Heart left ventricle (tissue), 16 donors: ENCODE measurements at places on chromosomes 12 and 14.

DNA sequence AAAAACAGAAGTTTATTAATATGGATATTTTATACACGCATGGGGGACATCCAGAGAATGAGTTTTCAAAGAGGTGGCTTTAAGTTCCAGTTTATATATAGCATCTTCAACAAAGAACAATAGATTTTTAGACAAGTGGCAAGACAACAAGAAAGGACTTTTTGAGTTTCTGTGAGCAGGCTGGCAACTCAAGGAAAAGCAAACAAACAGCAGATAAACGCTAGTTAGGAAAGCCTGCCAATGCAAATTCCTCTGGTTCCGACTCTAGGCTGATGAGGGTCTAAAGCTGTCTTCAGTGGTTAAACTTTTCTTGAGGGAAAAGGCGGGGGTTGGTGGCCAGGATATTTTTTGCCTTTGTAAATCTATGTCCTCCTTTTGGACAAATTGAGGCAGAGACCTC, 78.4 kb upstream of the EEA1 start:
- no peak for DNase-seq

DNA sequence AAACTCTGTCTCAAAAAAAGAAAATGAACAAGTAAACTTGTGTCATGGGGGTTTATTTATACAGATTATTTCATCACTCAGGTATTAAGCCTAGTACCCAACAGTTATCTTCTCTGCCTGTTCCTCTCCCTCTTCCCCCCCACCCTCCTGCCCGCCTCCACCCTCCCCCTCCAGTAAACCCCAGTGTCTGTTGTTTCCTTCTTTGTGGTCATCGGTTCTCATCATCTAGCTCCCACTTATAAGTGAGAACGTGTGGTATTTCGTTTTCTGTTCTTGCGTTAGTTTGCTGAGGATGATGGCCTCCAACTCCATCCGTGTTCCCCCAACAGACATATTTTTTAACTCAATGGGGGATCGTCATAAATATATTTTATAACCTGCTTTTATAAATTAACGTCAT, 12.3 kb downstream of the IL31 start:
- no peak for DNase-seq

- no peak for DNase-seq
Measured at GRCh38 chr12:15956413-15957185, 45.5 kb downstream of the DERA start.

DNA sequence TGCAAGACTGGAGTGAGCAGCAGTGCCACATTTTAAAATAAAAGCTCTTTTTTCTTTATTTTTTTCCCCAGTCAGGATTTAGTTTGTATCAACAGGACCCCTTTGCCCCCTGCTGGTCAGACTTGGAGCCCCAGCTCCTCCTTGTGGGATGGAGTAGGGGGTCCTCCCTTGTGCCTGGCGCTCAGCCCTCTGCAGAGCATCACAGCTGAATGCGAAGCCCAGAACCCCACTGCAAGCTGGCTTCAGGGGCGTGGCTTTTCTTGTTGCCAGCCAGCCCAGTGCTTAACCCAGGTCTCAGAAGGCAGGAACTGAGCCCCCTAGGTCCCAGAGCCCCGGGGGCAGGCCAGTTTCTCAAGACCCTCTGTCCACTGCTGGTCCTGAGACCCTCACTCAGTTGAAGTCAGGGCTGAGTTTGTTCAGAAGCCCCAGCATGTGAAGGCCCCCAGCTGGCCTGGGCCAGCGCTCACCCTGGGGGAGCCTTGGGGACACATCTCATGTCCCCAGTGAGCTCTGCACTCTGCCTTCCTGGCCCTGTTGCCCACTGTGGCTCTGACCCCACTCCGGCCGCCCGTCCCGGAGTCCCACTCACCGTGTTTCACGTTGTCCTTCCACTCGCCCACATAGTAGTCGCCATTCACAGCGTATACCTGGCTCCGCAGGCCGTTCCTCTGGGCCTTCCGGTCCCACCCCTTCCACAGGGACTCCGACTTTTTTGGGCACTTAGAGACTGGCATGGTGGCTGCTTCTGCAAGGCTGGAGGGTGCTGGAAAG, 519 bp downstream of the MORN3 start:
- no peak for DNase-seq

DNA sequence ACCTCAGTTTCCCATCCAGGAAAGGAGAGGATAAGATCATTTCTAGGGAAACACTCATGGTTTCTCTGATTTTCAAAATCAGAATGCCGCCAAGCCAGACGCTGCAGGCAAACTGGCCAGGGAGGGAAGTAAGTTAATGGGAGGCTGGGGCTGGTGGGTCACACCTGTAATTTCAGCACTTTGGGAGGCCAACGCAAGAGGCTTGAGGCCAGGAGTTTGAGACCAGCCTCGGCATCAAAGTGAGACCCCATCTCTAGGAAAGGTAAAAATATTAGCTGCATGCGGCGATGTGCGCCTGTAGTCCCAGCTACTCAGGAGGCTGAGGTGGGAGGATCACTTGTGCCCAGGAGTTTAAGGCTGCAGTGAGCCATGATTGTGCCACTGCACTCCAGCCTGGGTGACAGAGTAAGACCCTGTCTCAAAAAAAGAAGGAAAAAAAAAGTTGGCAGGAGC, 587 bp downstream of the SELPLG start:
- peak; percentile 7 for DNase-seq

DNA sequence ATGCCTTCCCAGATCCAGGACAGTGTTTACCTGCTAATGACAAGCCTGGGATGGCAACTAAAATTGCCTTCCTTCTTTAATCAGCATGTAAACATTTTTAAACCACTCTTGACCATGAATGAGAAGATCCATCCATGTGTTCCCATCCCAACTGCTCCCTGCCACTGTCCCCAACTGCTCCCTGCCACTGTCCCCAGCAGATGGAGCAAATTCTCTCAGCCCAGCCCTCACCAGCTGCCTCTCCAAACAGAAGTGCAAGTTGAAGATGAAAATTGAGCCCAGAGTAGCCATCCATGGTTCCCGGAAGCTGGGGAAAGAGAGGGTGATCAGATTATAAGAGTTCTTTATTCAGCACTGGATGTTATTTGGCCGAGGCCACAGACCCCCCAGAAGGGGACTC, 133.1 kb downstream of the SLC15A4 start:
- no peak for DNase-seq

DNA sequence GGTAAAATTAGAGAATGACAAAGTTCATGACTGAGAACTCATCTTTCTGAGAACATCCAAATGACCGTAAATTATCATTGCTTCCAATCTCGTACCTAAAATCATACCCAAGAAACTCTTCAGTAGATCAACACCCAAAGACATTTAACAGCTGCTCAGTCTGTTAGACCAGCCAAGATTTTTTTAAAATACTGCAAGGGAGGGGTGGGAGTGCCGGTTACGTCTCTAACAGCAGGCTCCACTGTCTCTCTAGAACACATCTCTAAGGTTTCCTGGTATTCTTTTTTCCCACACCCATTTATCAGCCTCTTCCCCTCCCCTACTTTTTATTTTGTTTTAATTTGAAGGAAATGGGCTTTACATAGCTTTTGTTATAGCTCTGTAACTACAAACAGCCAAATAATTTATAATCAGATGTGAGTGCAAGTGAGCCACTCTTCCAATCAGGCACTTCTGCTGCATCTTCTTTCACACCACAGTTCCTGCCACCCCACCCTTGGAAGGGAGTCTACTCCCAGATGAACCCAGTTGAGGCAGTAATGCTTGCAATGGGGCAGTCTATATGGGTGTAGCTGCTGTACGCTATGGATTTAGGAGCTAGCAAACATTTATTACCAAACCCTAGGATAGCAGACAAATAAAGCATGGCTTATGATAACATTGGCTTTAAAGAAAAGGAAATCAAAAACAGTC, 21.9 kb downstream of the PTPRB start:
- DNase-seq: no peak

GRCh38 chr12:116916714-116917114, 6.0 kb downstream of the FBXW8 start:
- peak; percentile 36 for DNase-seq

GRCh38 chr12:49664591-49665239, 41.4 kb downstream of the PRPF40B start:
- DNase-seq: no peak

- DNase-seq: no peak
Measured at GRCh38 chr14:93368996-93369712, 22.2 kb downstream of the COX8C start.

DNA sequence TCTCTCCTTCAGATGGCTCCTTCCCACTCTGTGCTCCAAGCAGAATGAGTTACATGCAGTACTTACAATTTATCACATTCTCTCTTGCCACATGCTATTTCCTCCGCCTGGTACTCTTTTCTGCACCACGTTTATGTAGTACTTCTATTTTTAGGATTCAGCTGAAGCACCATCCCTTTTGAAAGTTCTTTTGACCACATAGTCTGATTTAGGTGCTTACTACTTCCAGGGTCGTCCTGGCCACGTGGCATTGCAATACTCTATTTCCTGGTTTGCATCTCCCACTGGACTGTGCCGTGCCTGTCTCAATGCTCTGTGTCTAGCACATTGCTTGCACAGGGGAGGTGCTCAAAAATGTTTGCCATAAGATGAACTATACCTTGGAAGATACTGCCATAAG, 16.3 kb upstream of the TBC1D30 start:
- no peak for DNase-seq
